T-helper 9 cell (primary cell): ENCODE measurements at places on chromosomes 12 and 14.

- DNase-seq = no peak
Observed at GRCh38 chr14:55477680-55478079, 37.3 kb upstream of the TBPL2 start.

- DNase-seq = no peak
Observed at GRCh38 chr12:125907351-125907750, 842.1 kb downstream of the AACS start.

- DNase-seq = no peak
Observed at GRCh38 chr12:99852666-99853065, 132.1 kb downstream of the ANKS1B start.

DNA sequence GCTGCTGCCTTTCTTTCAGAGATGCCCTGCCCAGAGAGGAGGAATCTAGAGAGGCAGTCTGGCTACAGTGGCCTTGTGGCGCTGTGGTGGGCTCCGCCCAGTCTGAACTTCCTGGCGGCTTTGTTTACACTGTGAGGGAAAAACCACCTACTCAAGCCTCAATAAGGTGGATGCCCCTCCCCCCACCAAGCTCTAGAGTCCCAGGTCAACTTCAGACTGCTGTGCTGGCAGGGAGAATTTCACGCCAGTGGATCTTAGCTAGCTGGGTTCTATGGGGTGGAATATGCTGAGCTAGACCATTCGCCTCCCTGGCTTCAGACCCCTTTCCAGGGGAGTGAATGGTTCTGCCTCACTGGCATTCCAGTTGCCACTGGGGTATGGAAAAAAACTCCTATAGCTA lies 25.6 kb downstream of the SPATA7 start:
- no peak for DNase-seq
